Mesenchymal stem cell (in vitro differentiated cells and primary cell): ENCODE measurements at places on chromosomes 1 and 21.

GRCh38 chr1:100928128-100928527 lies 32.2 kb downstream of the SLC30A7 start:
- DNase-seq: no peak

DNA sequence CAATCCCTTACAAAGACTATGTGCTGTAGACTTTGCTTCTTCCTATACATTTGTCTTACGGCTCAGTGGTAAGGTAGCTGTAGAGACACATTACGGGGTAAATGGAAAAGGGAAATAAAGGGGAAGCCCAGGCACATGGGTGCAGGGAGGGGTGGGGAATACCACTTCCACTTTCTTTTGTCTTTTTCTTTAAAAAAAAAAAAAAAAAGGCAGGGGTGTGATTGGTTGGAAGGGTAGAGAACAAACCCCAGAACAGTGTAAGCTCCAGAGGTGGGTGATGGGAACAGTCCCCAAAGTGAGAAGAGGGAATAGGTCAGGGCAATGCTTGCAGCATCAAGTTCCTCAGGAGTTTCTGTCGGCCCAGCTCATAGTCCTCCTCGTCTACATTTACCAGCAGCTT lies 3.9 kb downstream of the NIT1 start:
- no peak for DNase-seq

DNA sequence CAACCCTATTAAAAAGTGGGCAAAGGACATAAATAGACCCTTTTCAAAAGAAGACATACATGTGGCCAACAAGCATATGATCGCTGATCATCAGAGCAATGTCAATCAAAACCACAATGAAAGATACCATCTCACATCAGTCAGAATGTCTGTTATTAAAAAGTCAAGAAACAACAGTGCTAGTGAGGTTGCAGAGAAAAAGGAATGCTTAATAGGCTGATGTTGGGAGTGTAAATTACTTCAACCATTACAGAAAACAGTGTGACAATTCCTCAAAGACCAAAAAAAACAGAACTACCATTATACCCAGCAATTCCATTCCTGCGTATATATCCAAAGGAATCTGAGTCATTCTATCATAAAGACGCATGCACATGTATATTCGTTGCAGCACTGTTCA lies 13.2 kb downstream of the USH2A start:
- DNase-seq: no peak

GRCh38 chr1:225962440-225962975 lies 21.5 kb upstream of the LEFTY2 start:
- no peak for DNase-seq

- no peak for DNase-seq
Observed at GRCh38 chr1:30417001-30417700, 306.2 kb downstream of the MATN1 start.

GRCh38 chr21:26790296-26790695 lies 54.9 kb downstream of the ADAMTS1 start:
- no peak for DNase-seq

GRCh38 chr1:154859786-154860155 lies 10.3 kb downstream of the KCNN3 start:
- no peak for DNase-seq

GRCh38 chr1:41734201-41734970 lies 184.3 kb downstream of the HIVEP3 start:
- no peak for DNase-seq

DNA sequence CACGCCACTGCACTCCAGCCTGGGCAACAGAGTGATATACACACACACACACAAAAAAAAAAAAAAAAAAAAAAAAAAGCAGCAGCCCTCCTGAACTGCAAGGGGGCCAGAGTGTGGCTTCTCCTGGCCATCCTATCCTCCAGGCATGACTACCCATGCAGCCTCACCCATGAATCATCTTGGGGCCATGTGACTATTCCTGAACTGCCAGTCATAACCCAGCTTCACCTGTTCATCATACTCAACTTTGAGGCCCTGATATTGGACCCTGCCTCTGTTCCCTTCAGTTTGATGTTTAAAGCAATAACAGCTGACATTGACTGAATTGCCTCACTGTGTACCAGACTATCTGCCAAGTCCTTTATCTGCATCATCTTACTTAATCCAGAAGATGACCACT lies 2.8 kb upstream of the HPCAL4 start:
- no peak for DNase-seq

DNA sequence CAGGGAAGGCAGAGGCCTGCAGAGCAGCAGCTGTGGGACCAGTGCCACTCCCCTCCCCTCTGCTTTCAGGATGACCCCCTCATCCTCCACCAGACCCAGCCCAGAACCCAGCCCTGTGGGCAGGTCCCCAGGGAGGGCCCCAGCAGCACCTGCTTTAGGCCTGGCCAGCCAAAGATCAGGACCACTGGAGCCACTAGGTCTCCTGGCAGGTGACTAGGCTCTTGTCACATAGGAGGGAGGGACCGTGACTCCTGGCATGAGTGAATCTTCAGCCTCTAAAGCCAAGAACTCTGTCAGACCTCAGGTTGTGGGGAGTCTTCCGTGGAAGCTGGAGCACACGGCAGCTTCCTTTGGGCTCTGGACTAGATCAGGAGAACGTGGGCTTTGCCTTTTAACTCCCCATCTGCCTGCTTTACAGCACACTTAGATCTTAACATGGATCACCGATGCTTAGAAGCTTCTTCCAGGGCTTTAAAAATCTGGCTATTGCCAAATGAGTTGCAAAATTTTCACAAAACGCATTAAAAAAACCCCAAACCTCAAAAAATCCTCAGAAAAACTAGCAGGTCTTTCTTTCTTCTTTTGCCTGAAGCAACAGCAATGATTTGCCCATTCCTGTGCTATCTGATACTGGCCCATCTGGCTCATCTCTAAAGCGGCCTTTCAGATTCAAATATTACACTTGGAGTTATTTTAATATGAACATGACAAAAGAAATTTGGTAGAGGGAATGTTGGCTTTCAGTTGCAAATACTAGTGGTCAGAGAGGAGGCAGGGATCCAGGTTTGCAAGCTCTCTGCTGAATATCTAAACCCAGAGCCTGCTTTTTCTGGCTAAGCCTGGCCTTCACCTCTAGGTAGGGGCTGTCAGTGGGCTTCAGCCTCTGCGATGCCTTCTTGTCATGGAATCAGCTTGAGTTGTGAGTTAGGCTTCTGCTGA lies 235.2 kb downstream of the SDCCAG8 start:
- no peak for DNase-seq

DNA sequence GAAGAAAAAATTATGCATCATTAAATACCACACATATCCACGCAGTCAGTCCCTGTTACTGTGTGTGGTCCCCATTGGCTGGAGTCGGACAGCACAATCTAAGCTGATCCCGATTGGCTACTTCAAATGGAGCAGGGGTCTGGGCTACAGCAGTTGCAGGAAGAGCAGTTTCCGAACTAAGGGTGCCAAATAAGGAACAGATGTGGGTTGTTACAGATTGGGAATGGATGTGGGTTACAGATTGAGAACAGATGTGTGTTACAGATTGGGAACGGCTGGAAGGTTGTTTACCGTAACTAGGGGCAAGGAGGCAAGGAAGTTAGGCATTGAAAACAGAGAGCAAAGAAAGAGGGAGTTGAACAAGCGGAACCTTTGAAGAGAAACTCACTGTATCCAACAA lies 19.9 kb downstream of the OR2L13 start:
- no peak for DNase-seq

- DNase-seq: no peak
Observed at GRCh38 chr1:61539720-61540462, 185.1 kb downstream of the TM2D1 start.

DNA sequence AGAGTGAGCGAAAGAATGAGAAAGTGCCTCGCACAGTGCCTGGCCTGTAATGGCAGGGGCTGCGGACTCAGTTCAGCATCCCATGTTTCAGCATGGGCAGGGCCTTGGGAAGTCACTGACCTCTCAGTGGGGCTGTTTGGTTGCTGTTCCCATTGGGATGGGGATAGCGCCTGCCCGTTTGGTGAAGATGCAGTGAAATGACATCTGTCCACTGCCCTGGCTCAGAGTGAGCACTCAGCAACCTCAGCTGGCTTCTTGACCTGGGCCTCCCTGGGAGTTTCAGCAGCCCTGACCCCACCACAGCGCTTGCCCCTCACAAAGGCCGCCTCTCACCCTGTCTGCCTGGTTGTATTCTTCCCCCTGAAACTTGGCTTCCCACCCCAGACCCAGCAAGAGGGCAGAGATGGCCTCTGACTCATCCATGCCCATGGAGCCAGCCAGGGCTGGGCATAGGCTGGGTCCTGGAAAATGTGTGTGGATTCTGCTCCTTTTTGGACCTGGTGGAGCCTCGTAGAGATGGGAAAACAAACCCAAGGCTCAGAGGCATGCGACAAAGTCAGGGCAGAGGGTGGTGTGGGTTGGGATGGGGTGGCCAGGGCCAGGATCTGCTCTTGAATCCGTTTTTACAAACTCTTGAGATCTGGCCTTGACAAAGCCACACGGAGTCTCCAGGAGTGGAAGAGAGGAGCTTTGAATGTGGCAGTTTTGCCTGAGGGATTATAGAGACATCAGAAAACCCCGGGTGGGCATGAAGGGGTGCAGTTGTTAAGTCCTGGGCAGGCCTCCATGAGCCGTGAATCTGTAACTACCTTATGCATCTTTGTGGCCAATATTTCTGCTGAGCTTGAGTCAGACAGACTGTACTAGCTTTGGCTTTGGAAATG lies 1.2 kb downstream of the XKR8 start:
- DNase-seq: peak; percentile 33

- no peak for DNase-seq
Observed at GRCh38 chr21:44626262-44626661, 631 bp upstream of the KRTAP10-9 start.

- DNase-seq: no peak
Observed at GRCh38 chr1:186026946-186027345, 292.8 kb downstream of the HMCN1 start.

- no peak for DNase-seq
Observed at GRCh38 chr1:65407877-65408276, 12.6 kb upstream of the LEPR start.

DNA sequence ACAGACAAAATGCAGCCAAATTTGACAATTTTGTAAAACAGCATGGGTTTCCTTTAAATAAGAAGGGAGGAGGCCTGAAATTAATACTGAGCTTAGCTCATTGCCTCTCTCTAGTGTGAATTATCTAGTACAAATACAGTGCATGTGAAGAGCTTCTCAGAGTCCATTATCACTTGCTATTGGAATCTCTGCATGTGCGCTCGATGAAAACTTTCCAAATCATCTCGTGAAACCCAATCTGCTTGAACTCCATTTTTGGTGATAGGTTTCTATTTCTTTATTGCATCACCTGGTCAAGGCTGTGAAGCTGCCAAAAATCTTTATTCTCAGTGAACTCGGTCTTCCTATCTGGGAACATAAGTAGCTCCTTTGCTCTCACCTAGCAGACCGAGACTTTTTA lies 49.5 kb upstream of the LYPLAL1 start:
- no peak for DNase-seq

- DNase-seq: peak; percentile 19
Observed at GRCh38 chr1:218829097-218829496, 344.6 kb upstream of the LYPLAL1 start.

DNA sequence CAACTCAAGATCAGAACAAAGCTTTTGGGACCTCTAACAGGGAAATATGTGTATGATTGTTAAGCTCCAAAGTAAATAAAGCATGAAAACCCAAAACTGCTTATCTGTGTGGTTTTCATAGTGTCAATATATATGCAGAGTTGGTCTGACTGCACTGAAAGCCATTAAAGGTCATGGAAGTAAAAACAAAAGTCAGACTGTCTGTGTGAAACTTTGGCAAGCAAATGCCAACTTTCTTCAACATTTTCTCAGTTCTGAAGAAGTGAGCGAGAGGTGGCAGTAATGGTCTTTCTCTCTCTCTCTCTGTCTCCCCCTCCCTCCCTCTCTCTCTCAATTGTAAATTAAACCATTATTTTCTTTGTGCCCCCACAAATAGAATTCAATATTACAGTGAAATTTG lies 100.1 kb upstream of the S1PR1 start:
- DNase-seq: peak; percentile 28

DNA sequence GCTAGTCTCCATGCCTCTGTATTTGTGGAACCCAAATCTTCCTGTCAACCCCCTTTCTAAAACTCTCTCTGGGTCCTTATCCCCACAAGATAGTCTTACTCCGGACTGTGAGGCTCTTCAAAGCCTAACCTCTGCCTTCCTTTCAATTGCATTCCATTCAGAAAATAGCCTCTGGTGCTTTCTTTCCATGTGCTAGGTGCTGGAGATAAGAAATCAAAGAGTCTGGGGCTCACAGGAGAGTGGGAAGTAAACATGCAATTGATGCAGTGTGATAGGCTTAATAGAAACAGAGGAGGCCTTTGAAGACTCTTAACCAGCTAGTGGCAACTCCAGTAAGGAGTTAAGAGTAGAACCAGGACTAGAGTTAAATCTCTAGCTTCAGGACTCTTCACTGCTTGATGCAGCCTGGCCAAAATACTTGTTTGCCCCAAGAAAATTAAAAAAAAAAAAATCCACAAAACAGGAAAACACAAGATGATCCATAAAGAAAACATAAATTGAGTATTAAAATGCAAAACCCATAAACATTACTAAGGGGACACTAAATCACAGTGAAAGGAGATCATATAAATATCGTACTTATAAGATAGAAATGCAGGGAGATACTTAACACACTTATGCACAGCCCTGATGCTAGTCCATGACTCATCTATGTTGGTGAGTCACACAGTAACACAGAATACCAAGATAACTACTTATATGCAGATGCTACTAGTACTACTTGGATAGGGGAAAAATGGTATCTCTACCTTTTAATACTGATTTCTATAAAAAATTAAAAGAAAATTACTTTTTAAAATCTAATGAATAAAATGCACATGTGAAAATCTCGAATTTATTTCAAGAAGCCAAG lies 341.5 kb downstream of the KCNH1 start:
- DNase-seq: peak; percentile 86

DNA sequence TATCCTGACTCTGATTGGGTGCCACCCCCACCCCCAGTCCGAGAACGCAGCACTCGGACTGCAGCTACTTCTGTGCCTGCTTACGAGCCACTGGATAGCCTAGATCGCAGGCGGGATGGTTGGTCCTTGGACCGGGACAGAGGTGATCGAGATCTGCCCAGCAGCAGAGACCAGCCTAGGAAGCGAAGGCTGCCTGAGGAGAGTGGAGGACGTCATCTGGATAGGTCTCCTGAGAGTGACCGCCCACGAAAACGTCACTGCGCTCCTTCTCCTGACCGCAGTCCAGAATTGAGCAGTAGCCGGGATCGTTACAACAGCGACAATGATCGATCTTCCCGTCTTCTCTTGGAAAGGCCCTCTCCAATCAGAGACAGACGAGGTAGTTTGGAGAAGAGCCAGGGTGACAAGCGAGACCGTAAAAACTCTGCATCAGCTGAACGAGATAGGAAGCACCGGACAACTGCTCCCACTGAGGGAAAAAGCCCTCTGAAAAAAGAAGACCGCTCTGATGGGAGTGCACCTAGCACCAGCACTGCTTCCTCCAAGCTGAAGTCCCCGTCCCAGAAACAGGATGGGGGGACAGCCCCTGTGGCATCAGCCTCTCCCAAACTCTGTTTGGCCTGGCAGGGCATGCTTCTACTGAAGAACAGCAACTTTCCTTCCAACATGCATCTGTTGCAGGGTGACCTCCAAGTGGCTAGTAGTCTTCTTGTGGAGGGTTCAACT lies 2.1 kb downstream of the RBM15 start:
- DNase-seq: no peak

GRCh38 chr1:108209456-108210108 lies 9.4 kb upstream of the SLC25A24 start:
- DNase-seq: no peak

- no peak for DNase-seq
Observed at GRCh38 chr21:18387994-18388393, 15.6 kb downstream of the TMPRSS15 start.
